ENCODE measurements at places on chromosomes 6 and 20. TPM values are rescaled to one million over a fixed set of nuclear protein-coding genes. Genes with fewer than 3 reads are reported as not detected.

GRCh38 chr20:6828794-6829423 lies 61.4 kb downstream of the BMP2 start:
- peak; percentile 79 for DNase-seq

The RIMS4 gene
- 0.13 TPM for total RNA-seq

- DNase-seq: no peak
Observed at GRCh38 chr20:62522748-62523396, 47.1 kb upstream of the GATA5 start.

DNA sequence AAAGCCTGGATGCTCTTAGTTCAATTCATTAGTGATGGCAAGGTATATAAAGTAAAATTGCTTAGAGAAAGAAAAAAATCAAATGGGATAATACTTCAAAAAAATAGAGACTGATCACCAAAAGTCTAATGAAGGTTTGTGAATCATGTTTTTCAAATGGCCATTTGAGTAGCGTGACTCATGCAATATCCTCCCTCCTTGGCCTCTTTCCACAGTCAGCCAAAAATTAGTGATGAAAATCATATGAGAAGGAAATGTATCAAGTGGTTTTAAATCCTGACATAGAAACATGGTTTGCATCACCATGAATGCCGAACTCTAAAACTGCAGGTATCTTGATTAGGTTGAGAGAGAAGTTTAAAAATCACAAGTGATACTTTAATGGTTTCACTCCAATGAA lies 1.2 kb upstream of the COL19A1 start:
- no peak for DNase-seq

DNA sequence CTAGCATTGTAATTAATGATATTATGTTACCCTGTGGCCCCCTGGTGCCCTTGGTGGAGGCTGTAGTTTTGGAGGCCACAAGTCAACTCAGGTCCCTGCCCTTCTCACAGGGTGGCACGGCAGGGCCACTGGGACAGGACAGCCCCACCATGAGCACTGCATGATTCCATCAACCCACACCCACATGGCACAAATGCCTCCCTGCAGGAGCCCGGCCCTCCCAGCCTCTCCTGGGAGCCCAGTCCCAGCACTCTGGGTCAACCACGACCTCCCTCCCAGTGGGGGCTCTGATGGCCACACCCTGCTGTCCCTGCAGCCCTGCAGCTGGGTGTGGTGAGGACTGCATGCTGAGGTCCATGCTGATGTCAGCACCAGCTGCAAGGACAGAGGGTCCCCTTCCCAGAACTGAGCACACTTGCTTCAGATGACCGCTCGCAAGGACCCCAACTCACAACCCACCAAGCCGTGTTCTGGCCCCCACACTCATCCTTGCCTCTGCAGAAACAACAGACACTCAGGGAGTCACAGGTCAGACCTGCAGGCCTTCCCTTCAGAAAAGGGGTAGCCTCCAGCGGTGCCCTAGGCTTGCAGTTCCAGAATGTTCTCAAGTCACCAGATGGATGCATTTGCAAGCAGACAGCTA lies 15.7 kb upstream of the CST7 start:
- DNase-seq: no peak

The GFOD1 gene
- 14.6 TPM for total RNA-seq

GRCh38 chr6:25042536-25042935 lies 106.8 kb upstream of the RIPOR2 start:
- DNase-seq: no peak

DNA sequence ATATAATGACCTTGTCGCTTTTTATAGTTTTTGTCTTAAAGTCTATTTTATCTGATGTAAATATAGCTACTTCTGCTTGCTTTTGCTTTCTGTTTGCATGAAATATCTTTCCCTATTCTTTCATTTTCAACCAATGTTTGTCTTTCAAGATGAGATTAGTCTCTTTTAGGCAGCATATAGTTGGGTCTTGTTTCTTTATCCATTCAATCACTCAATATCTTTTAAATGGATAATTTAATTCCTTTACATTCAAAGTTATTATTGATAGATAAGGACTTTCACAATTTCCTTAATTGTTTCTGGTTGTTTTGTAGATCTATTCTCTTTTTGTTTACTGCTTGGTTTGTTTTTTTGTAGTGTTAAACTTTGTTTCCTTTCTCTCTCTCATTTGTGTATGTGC lies 43.5 kb upstream of the TPD52L1 start:
- DNase-seq: no peak

GRCh38 chr6:82073484-82073883 lies 174.1 kb downstream of the IBTK start:
- no peak for DNase-seq

The MEP1A gene
- 0.09 TPM for total RNA-seq

GRCh38 chr6:45076217-45076930 lies 251.8 kb upstream of the RUNX2 start:
- DNase-seq: no peak

- DNase-seq: no peak
Observed at GRCh38 chr6:133705731-133706130, 183.2 kb upstream of the TCF21 start.

The VTA1 gene
- total RNA-seq: 37.2 TPM

DNA sequence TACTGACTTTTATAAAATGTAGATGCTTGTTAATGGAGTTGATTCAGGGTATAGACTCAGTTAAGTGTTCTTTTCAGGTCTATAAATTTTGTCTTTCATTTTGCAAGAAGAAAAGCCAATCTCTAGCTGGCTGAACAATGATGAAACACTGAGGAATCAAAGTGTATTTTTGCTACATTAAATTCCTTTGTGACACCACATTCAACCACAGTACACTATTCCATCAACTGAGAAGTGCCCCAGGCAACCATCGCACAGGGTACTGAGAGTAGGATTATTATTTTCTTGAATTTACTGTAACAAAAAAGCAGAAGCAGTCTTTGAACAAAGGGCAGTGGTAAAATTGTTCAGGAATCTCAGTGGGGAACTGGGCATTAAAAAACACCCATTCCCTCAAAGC lies 83.6 kb downstream of the PREP start:
- no peak for DNase-seq

The PGC gene
- total RNA-seq: not detected

- DNase-seq: no peak
Observed at GRCh38 chr6:24909241-24910216, 26.2 kb downstream of the RIPOR2 start.

DNA sequence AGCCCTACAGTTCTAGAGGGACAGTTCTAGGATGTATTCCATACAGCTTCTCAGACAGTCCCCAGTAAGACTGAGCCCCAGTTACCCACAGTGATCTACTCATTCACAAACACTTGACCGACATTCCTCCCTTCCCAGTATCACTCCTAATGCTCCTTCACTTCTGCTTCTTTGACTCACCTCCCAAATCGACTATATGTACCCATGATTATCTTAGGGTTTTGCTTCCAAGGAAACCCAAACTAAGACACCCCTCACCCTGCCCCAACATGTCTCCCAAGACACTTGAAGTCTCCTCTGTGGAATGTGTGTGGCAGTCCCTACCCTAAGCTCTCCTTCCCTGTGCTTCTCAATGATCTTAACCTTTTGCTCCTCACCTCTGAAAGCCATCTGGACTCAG lies 23.6 kb upstream of the TGM6 start:
- DNase-seq: no peak

DNA sequence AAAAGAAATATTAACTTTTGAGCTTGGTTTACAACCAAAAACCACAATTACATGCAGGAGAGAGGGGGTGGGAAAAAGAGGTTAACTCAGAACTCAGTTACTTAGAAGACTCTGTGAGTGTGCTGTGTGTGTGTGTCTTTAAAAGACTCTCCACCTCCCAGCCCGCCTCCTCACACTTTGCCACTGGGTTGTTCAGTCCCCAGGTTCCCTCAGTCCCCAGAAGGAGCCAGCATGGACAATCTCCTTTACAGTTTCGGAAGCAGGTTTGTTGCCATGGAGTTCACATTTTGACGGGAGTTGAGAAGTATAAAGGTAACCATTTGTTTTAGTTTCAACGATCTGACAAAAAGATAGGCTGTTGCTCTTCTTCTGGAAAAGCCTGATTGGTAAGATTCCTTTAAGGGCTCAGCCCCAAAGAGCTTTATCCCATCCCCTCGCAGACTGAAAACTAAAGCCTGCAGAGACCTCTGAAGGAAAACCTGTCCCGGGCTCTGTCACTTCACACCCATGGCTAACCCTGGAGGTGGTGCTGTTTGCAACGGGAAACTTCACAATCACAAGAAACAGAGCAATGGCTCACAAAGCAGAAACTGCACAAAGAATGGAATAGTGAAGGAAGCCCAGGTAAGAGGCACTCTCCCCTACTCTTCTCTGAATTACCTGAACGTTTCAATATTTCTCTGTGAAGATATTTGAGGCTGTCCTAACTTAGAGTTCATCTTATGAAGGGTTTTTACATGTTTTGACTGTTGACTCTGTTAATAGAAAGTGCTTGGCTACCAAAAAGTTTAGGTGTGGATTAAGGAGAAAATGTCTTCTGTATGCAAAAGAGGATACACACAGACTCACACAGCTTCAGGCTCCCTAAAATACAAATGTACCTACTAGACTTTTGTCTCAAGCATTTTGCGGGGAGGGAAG lies at the start of gene SPTLC3:
Gene SPTLC3, plus strand, starts transcription at position 212 of the 921 bp plus-strand sequence. Its CDS starts 296 bp downstream, at position 508.
- peak; percentile 80 for DNase-seq

The SPATA25 gene
- 6.7 TPM for total RNA-seq

- no peak for DNase-seq
Observed at GRCh38 chr6:146741609-146742008, 142.8 kb downstream of the ADGB start.

GRCh38 chr20:57282670-57283361 lies 16.4 kb upstream of the BMP7 start:
- no peak for DNase-seq

- no peak for DNase-seq
Observed at GRCh38 chr20:25313593-25313992, 65.7 kb downstream of the PYGB start.

- no peak for DNase-seq
Observed at GRCh38 chr6:166903027-166903426, 53.3 kb downstream of the RNASET2 start.

- DNase-seq: no peak
Observed at GRCh38 chr6:151388997-151389617, 2.3 kb downstream of the ZBTB2 start.
